D721Med (cell line): ENCODE measurements at places on chromosomes 3 and 15.

GRCh38 chr3:13123013-13123654 lies 49.9 kb upstream of the IQSEC1 start:
- DNase-seq = no peak

DNA sequence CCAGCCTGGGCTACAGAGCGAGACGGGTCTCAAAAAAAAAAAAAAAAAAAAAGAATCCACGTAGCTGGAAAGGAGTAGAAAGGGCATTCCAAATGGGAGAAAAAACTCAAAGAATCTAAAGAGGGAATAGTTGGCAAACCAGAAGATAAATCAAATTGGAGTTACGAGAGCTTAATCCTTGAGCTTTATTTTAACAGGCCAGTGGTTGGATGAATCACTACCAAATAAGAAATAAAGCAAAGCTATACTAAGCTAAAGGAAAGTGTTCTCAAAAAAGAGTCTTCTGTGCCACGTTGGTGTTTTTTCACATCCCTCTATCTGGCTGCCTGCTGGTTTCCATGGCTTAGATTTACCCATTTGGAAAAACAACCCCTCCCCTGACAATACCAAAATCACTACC lies 14.0 kb downstream of the VGLL4 start:
- no peak for DNase-seq

DNA sequence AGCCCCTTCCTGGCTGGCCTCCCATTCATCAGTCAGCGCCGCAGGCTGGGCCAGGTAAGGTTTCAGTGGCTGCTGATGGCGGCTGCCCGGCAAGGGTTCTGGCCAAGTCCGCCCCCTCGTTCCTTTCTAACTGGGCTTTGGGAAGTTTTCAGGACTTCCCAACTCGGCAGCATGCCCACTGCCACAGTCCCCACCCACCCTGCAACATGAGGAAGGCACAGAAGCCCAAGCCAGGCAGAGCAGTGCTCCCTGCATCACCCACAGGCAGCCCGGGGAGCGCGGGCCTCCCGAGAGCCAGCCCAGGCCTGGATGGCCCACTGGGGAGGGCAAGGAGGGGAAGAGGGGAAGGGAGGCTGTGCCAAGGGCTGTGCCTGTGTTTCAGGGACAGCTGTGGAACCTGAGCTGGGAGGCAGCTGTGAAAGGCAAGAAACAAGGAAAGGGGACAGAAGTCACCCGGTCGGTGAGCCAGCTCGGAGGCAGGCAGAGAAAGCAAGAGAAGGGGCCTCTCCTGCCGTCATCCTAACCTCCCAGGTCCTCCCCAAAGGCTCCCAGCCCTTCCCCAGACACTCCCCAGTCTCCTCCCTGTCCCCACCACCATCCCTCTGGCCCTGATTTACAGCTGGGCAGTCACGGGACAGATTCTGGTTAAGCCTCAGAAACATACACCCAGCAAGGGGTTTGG lies 73.9 kb downstream of the CPN2 start:
- no peak for DNase-seq

DNA sequence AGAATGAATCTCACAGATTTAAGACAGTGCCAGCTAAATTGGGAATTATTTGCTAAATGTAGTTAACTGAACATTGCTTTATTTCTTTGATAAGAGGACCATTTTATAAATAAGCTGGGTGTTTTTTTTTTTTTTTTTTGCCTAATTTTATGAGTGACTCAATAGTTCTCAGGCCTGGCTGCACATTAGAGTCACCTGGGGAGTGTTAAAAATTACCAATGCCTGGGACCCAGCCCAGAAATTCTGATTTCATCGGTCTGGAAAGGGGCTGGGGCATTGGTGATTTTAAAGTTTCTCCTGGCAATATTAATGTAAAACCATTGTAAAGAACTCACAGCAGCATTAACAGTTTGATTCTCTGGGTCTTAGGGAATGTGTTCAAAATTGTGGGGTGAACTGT lies 51.2 kb upstream of the PHLDB2 start:
- no peak for DNase-seq

- DNase-seq = no peak
Observed at GRCh38 chr15:88609344-88610090, 11.6 kb upstream of the AEN start.

DNA sequence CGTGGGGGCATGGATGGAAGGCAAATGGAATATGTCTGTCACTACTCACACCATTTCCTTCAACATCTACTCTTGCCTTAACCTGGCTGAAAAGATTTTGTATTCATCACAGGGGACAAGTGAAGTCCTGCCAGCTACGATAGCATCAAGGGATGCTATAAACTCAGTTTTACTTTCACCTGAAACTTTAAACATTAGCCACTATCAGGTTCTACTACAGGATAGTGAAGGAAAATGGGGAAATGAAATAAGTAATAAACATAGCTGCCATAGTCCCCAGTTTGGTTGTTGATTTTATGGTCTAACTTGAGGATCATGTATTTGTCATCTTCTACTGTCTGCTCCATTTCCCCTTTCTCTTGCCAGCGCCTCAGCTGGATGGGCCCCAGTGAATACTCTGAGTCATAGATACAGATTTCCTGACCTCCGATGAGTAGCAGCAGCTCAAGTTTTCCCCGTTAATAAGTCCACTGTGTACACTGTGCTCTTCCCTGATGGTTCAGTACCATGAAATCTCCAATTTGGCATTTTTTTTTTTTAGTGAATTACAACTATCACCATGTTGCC lies 338.2 kb upstream of the SLCO3A1 start:
- no peak for DNase-seq

- DNase-seq = no peak
Observed at GRCh38 chr3:123085293-123085931, 18.6 kb downstream of the PDIA5 start.

DNA sequence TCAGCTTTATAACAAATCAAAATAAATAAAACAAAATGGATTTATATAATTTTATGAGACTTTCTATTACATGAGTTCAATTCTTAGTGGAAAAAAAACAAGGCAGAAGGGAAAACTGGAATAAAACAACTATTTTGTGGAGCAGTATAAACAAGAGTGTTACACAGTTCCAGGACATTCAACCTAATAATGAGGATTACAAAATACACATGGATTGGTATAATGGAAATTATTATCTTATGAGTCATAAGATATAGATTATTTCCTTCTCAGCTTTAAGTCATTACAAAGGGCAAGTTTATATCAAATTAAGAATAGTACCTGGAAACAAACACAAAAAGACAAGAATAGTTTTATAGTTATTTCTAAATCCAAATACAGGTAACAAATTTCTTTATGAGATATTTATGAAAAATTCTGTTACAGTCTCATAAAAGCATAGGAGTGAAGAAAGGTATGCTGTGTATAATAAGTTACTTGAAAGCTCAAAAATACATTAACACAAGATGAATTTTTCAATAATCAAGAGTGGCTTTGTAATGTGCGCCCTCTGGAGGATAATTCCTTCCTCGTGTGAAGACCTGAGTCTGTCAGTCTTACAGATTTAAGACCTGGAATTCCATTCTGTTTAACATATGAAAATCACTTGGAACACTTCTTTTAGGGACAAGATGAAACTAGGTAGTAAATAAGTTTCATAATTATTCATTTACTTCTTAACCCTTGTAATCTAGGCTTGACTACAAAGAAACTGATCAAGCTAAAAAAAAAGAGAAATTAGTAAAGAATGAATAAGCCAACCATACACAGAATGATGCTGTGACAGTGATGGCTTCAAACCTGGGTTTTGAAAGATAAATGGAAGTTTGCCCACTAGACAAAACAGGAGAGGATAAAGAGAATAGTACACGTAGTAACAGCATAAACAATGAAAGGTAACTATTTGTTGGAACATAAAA lies 9.5 kb downstream of the COPS2 start:
- DNase-seq = no peak

DNA sequence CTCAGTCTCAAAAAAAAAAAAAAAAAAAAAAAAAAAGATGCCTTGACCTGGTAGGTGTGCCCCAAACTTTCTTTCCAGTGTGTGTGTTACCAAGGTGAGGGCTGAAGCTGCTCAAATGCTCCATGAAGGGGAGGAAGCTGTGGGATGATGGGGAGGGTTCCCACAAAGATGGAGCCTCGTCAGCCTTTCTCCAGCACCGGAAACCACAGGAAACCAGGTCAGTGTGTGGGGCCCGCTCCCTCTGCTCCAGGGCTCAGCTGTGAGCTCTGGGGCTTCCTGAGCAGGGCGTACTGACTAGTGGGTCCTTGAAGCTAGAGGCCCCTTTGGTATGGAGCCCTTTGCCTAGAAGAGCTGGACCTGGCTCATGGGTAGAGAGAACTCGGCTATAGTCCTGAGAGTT lies 681 bp upstream of the IL17RE start:
- DNase-seq = no peak

DNA sequence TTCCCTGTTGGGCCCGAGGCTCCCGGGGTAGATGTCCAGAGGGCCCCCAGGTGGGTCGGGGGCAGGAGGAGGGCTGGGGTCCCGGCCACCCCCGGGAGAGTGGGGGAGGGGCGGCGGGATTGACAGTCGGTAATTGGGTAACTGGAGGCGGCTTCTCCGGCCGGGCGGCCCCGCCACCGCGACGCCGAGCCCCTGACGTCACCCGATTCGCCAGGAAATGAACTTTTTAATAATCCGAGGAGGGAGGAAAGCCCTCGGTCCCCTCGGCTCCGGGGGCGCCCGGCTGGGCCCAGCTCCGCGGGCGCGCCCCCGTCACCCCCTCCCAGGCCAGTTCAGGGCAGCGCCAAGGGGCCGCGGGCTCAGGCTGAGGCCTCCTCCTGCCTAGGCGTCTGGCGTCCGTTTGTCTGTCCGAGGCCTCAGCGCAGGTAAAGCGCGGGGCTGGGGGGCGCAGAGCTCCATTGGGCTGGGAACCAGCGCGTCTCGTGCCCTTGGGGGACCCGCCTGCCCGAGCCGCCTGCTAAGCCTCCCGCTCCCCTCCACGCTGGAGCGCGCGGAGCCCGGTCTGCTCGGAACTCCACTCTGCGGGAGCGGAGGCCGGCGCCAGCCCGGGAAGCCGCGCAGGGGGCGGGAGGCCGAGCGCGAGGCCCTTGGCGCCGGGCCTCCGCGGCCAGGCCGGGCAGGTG lies 3.9 kb downstream of the GATA2 start:
- DNase-seq = no peak

DNA sequence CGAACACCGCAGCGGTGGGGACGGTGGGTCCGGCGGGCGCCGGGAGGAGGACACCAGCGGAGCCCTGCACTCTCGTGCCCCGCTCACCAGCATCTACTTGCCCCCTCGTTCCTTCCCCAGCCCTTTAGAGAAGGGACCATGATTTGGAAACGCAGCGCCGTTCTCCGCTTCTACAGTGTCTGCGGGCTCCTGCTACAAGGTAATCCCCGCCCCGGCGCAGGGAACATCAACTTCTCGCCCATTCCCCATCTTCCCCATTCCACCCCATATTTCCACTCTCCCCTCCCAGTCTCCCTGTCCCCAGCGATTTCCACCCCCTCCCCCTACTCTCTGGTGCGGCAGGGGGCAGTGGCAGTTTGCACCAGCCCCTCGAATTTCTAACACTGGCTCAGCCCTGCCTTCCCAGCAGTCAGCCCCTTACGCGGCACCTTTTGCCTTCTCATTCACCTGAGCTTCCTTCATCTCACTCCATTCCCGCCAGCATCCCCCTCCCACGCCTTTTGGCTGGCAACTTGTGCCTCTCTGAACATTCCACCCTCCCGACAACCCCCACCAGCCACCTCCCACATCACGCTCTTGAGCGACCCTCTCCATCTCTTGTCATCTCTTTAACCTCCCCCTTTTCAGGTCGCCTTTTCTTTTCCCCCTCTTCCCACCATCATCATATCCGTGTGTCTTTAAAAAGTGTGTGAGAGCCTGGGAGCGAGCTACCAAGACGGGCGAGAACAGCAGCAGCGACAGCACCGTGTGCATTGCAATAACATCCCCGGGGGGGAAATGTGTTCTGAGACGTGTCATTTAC lies 882 bp downstream of the CADM2 start:
- no peak for DNase-seq

GRCh38 chr15:85005746-85006145 lies 24.1 kb downstream of the PDE8A start:
- no peak for DNase-seq

- no peak for DNase-seq
Observed at GRCh38 chr3:186102687-186103086, 6.2 kb downstream of the ETV5 start.

DNA sequence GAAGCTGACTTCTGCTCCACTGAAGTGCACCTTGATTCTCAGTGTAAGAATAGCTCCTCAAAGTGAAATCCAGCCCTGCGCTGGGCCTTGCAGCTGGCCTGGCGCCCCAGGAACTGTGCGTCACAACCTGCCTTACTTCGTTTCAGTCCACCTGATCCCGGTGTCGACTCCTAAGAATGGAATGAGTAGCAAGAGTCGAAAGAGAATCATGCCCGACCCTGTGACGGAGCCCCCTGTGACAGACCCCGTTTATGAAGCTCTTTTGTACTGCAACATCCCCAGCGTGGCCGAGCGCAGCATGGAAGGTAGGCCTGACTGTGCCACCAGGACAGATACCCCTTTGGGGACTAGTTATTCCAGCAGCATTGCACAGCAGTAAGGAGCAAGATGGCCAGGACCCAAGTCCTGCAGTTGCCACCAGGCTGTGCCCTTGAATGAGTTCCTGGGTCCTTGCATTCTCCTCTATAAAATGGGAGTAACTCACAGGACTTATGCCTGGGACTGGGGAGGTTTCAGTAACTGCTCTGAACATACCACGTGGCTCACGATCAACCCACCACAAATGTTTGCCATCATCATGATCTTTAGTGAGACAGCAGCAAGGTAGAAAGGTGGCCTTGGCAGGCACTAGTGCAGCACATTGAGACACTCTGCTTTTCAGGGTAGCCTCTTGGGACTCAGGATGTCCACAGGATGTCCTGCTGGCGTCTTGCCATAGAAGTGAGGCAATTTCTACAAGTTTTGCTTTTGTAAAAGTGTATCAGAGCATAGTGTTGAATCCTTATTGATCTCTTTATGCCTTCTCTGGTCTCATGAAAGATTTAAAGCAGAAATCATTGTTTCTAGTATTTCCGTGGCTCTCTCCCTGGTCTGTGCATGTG lies 46.8 kb downstream of the PXYLP1 start:
- no peak for DNase-seq

GRCh38 chr15:61644550-61644949 lies 415.4 kb upstream of the RORA start:
- DNase-seq = no peak

DNA sequence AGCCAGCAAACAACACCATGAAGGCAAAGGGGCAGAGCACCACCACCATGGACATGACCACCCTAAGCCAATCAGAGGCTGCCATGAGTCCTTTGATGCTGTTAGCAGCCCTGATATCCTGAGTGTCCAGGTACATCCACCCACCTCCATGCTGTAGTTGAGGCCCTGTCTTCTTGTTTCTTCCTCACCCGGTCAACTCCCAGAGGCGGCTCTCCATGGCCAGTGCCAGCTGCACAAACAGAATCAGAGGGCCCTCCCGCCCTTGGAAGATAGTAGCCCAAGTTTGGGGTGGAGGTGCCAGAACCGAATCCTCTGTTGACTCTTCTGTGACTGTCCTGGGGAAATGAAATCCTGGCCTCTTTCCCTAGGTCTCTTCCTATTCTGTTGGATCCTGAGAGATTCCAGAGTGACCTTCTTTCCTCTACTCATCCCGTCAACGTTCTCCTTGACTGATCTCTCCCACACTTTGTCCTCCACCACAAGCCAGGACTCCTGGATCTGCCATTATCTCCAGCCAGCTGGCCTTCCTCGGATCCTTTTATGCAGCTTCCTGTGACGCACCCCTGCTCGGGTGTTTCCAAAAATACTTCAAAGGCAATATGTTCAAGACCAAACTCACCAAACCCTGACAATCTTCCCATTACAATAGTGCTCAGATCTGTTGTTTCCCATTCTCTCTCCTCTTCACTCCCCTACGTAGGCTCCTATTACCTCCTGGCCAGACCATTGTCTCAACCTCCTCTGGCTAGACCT lies 45.4 kb upstream of the DLG1 start:
- DNase-seq = no peak

- DNase-seq = no peak
Observed at GRCh38 chr15:95113041-95113440, 881.7 kb downstream of the MCTP2 start.

GRCh38 chr3:136995652-136996051 lies 37.9 kb downstream of the IL20RB start:
- DNase-seq = no peak
